Hematopoietic multipotent progenitor cell treated with erythropoietin and hydrocortisone succinate and interleukin-3 and kit ligand, for 4 days (in vitro differentiated cells): ENCODE measurements at places on chromosomes 3 and 15.

DNA sequence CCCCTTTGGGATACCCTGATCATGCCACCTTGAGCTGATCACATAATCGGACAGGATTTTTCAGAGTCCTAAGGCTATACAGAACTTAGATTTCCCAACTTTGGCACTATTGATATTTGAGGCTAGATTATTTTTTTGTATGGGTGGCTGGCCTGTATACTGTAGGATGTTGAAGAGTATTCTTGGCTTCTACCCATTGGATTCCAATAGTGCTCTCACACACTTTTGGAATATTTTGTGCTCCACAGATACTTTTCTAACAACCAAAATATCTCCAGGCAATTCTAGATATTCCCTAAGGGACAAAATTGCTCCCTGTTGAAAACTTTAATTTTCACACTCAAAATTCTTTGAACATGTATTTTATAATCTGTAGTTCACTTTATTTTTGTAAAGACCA lies 125.1 kb downstream of the ABI3BP start:
- DNase-seq, result no peak

GRCh38 chr3:31277582-31277981 lies 255.1 kb upstream of the STT3B start:
- DNase-seq, result no peak

- DNase-seq, result peak; percentile 76
Observed at GRCh38 chr3:179768080-179768479, 115.2 kb downstream of the USP13 start.

DNA sequence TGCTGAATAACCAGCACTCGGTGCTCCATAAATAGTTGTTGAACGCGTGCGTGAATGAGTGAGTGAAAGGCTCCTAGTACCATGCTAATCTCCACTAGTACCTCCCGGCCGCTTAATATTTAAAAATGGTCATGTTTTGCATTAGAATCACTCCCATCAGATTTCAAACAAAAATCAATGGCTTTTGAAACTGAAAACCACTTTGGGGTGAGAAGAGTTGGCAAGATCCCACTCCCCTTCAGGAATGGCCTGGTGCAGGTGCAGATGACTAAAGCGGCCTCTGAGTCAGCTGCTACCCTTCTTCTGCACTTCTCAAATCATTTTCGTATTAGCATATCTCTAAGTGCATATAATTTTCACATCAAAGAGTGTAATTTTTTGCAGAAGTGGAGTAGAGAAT lies 425.3 kb upstream of the PROK2 start:
- no peak for DNase-seq

DNA sequence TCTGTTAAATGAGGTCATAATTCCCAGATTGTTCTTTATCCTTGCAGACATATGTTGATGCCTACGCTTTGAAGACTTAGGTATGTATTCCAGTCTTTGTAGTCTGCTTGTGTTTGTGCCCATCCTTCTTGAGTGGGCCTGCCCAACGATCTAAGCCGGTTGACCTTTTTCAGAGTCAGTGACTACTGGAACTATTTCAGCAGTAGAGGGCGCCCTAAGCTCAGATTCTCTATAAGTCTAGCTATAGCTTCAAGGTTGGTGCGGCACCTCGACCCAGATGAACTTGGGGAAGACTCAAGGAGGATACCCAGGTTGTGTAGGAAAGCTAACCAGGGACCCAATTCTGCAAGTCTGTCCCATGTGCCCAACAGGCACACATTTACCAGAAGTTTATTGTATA lies 228.8 kb upstream of the PPP2R3A start:
- DNase-seq, result peak; percentile 55
